ENCODE measurements at places on chromosomes 12 and 14.

DNA sequence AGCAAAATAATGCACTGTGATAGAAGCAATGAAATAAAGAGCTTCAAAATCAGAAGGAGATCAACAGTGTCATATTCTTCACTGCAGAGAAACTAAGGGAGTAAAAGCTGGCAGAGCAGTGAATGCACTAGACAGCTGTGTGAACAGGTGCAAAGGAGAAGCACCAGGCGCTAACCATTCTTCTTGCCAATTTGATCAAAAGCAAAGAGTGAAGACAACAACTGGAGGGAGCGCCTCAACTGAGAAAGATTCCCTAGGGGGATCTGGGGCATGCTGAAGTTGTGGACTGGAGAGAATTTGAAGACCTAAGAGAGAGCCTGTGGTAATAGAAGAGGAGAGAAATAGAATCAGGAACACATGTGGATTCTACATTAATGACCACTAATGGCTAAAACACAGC is 50.4 kb upstream of the OVCH1 start:
- no peak for DNase-seq

- DNase-seq = peak; percentile 24
These were observed 1.1 kb downstream of the PHLDA1 start for GRCh38 chr12:76030341-76031080.

DNA sequence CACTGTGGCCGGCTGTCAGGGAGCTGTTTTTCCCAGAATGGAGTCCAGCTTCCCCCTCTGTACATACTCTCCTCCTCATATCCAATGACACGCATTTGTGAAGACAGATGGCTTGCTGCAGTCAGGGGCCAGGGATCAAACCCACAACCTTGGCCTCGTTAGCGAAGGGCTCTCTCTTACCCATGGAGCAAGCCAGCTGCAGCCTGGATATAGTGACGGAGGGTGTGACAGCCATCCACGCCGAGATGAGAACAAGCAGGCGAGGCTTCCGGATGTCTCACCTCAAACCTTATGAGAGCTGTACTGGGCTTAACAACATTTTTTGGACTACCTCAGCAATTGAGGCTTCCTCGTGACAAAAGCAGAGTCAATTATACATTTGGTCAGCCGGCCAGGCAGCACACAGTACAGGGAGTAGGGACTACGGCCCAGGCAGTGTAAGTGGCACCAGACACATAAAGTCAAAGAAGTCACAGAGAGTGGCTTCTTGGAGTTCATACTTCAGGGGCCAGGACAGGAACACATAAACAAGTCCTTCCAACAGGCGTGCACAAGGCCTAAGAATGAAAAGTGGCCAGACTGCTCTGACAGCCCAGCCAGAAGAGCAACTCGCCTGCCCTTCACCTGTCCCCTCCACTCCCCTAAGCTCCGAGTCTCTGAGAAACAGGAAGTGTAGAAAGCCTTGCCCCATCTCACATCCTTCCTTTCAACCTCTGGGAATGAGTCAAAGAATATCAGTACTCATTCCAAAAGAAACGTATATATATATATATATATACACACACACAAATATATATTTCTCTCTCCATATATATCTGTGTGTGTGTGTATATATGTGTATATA is 115.1 kb downstream of the TTC7B start:
- no peak for DNase-seq

- DNase-seq = peak; percentile 69
These were observed 223.9 kb downstream of the PTPRO start for GRCh38 chr12:15546102-15546701.

GRCh38 chr14:77903937-77904617 is 104.2 kb downstream of the ADCK1 start:
- DNase-seq = no peak

- DNase-seq = no peak
These were observed 78.0 kb downstream of the TMEM260 start for GRCh38 chr14:56657604-56658003.

- DNase-seq = no peak
These were observed 165.5 kb upstream of the PLXNC1 start for GRCh38 chr12:93982771-93983315.

DNA sequence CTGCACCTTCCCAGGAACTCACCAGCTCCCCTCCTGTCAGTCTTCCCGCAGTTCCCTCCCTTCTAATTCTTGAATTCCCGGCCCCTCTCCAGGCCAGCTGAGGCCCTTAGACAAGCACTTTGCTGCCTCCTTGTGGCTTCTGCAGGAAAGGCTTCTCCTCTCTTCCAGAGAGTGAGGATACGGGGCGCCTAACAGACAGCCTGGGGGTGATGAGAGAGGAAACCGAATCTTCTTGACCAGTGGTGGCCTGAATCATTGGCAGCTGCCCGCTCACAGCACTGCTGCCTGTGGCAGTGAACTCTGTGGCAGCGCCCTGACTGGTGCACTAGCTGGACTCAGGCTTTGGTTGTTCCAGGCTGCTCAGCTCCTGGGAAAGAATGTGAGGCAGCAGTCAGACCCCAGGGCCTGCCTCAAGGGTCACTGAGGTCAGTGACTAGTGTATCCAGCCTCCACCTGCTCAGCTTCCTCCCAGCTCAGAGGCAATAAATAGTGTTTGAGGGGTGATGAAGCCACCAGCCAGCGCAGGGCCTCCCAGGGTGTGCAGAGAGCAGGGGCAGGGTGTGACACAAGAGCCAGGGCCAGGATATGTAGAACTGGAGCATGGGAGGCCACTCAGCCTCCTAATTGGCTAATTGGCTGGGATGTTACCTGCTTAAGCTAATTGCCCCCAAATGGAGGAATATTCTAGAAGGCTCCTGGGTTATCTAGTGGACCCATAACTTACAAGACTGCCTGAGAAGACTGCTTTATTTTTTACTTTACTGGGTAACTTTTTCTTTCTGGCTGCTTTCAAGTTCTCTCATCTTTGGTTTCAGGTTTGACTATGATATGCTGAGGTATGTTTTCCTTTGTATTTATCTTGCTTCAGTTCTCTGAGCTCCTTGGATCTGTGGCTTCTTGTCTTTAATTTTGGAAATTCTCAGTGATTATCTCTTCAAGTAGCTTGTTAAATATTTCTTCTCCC is 12.9 kb upstream of the MCRS1 start:
- DNase-seq = peak; percentile 33

GRCh38 chr12:120537856-120538220 is 3.7 kb downstream of the RNF10 start:
- no peak for DNase-seq

GRCh38 chr14:99272632-99272898 is 568 bp upstream of the BCL11B start:
- no peak for DNase-seq

GRCh38 chr14:42424501-42424900 is 817.8 kb downstream of the LRFN5 start:
- no peak for DNase-seq

- DNase-seq = peak; percentile 59
These were observed 4.6 kb downstream of the ZNF384 start for GRCh38 chr12:6684609-6685008.

DNA sequence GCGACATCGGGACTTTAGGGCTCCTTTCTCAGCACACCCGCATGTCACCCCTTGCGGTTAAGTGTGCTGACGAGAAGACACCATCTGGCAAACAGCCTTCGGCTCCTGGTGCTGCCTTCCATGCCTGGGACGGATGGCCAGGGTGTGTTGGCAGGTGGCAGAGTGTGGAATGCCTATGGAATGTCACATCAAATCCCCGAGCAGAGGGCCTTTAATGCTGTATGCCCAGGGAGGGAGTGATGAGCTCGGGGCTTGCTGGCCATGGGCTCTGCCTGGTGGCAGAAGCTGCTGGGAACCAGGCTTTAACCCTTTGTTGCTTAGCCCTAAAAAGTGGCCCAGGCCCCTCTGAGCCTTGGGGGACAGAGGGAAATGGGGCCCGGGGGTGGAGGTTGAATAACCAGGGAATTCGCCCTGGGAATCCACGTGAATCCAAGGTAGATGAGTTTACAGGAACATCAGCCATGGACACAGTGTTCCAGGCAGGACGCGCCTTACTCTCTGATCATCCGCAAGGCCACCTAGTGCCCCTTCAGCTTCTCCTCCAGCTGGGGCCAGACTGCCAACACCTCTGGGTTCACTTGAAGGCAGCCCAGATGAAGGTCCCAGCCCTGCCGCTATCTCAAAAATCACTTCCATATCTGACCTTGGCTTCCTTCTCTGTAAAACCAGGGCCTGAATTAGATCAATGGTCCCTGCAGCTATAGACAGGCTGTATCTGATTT is 17.4 kb downstream of the FAM181A start:
- no peak for DNase-seq

DNA sequence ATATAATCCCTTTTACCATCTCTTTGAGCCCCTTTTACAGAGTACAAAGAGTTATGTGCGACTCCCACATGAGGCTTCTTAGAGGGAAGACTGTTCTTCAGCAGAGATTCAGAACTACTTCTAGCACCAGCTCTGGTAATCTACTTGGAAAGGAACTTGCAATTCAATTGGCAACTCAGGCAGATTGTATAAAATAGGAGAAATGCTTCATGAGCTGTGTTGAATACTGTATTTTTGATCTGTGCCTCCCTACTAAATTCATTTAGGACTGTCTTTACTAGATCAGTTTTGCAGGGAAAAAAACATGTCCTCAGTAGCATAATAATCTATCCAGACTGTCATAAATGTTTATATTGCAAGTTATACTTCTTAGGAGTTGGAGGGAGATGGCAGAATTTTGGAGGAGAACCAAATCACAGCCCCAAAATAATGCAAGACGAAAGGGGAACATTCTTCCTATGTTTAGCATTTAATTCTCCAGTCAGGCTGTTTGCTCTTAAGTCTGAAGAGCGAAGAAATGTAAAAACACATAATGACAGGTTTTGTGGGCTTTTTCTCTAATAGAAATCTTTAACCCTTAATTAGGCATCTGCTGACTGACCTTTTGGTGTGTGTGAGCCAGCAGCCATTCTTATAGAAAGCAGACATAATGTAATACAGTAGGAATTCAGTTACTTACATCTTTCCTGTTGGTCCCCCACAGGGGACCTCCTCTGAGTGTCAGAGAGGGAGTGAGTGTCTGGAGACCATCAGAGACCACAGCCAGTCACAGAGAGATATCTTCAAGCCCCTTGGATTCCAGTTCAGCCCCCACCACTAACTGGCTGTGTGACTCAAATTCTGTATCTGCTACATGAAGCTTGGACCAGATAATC is 3.9 kb downstream of the ANO4 start:
- no peak for DNase-seq

- DNase-seq = no peak
These were observed 13.3 kb downstream of the YBX3 start for GRCh38 chr12:10709808-10710207.

GRCh38 chr14:75514673-75515628 is 7.3 kb upstream of the BATF start:
- DNase-seq = peak; percentile 65

DNA sequence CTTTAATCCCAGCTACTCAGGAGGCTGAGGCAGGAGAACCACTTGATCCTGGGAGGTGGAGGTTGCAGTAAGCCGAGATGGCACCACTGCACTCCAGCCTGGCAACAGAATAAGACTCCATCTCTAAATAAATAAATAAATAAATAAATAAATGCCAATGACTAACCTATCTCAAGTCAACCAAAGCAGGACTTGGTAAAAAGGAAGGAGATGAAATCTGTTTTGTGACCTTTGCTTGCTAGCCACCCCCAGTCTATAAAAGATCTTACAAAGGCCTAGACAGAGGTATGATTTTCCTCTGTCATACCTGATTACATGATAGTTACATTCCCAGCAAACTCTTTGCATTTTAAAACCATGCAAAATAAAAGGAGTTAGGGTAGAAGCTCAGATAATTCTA is 13.5 kb upstream of the METTL17 start:
- no peak for DNase-seq

GRCh38 chr14:81729622-81730021 is 196.0 kb upstream of the SEL1L start:
- DNase-seq = no peak

GRCh38 chr14:87575378-87575777 is 417.6 kb downstream of the GALC start:
- DNase-seq = no peak

GRCh38 chr12:47981496-47982260 is 18.3 kb downstream of the TMEM106C start:
- DNase-seq = no peak

DNA sequence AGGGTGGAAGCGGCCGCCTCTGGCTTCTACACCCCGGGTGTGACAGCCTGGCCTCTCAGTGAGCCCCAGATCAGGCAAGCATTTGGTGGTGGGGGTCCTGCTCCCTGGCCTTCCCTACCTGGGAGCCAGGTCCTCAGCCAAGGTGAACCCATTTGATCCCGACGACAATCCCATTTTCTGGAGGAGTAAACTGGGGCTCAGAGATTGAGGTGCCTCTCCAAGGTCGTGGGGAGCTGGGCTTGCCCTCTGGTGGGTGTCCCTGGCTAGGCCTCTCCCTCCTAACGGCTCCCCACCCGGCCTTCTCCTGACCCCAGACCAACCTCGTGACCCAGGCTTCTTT is 2.7 kb upstream of the EXOC3L4 start:
- DNase-seq = no peak

DNA sequence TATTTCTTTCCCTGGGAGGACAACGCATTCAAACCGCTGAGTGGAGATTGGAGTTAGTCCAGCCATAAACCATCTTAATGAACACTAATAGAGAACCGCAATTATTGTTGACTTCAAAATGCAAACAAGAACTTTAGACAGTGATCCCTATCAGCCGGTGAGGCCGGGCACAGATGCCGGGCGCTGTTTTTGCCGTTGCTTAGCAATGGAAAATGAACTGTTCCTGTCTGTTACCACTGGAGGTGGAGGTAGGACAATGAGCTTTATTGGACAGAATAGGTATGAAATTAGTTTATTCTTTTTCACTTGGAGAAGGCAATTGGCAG is 216.8 kb downstream of the TTC8 start:
- DNase-seq = no peak
